Activated T-helper 1 cell treated with anti-CD3 and anti-CD28 coated beads, Interleukin-12 subunit alpha, Interleukin-12 subunit beta, Interleukin-2, Interleukin-4 antibody, amounts not matched to agents 30 ng/mL and 10 ng/mL and 1 ng/mL, durations not matched to agents 14 hours and 24 hours and 36 hours (primary cell): ENCODE measurements at places on chromosomes 5 and 9.

DNA sequence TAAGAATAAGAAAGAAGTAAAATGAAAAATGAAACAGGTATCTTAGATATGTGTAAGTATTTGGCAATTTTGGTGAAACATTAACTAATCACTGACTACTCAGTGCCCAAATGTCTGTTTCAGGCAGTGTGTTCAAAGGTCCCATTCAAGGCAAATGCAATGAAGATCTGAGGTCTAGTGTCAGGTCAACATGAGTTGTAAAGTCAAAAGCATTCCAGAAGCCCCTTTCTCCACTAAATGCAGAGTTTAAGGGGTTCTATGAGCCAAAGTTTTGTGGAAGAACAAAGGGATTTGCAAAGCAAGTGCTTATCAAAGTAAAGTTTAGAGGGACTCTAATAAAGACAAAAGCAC is 71.0 kb upstream of the GPBP1 start:
- no peak for DNase-seq

GRCh38 chr5:135457424-135458071 is 5.4 kb upstream of the TIFAB start:
- DNase-seq: peak; percentile 36

DNA sequence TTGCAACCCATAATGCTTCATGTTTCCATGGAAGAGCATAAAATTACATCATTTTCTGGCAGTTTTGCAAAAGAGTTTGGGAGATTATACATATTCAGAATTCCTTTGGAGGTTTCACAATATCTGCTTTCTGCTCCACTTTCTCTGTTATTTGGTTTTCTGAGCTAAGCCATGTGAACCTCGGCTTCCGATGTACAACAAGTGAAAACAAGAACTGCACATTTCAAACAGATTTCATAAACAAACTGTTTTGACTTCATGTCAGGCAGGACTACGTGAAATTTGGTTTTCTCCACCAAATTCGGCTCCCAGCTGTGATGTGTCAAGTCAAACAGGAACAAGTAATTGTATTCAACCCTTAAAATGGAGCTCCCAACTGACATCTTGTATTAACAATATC is 609.8 kb downstream of the IRX1 start:
- no peak for DNase-seq

DNA sequence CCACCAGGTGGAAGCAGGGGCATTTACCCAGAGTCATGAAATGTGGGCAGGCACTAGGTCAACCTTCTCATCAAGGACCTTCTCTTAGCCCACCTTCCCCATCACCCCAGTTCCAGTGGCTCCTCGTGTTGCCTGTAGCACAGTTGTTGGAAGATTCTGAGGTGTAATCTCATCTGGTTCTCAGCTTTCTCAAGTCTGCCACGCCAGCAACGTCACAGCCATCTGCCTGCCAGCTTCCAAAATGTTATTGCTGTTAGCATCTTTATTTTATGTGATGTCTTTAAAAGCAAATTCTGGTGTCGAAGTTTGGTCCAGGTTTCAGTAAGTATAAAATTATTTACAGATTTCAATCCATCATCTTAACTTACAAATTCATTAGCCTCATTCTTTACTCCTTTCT is 10.7 kb downstream of the C9orf153 start:
- no peak for DNase-seq

DNA sequence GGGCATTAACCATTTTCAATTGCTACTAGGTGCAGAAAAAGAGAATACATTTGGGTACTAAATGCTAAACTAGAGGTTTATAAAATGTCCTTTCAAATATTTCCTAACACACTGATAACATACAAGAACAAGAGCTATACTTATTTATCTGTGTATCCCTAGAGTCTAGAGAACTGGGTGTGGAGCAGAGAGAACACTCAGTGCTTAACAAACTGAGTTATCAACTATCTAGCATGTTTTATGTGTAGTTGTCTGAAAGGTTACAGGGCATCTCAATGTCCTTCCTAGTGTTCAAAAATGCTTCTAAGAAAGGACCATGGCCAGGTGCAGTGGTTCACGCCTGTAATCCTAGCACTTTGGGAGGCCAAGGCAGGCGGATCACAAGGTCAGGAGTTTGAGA is 40.3 kb downstream of the NR6A1 start:
- DNase-seq: no peak

- no peak for DNase-seq
Measured at GRCh38 chr5:56802205-56802604, 13.1 kb upstream of the MAP3K1 start.

- DNase-seq: peak; percentile 11
Measured at GRCh38 chr9:38318759-38319495, 73.6 kb upstream of the ALDH1B1 start.

DNA sequence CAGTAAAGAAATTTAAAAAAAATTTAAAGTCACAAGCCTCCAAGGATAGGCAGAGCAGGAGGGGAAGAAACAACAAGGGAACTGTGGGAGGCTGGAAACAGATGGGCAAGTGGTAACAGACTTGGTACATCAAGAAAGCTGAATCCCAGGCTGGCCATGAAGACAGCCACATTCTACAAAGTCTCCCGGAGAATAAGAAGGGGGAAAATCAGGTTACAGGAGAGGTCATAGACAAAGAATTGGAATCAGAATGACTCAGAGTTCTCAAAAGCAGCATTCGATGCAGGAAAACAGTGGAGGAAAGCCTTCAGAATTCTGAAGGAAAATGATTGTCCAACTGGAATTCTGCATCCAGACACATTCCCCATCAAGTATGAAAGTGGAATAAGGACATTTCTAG is 129.7 kb downstream of the ADAMTS2 start:
- no peak for DNase-seq

DNA sequence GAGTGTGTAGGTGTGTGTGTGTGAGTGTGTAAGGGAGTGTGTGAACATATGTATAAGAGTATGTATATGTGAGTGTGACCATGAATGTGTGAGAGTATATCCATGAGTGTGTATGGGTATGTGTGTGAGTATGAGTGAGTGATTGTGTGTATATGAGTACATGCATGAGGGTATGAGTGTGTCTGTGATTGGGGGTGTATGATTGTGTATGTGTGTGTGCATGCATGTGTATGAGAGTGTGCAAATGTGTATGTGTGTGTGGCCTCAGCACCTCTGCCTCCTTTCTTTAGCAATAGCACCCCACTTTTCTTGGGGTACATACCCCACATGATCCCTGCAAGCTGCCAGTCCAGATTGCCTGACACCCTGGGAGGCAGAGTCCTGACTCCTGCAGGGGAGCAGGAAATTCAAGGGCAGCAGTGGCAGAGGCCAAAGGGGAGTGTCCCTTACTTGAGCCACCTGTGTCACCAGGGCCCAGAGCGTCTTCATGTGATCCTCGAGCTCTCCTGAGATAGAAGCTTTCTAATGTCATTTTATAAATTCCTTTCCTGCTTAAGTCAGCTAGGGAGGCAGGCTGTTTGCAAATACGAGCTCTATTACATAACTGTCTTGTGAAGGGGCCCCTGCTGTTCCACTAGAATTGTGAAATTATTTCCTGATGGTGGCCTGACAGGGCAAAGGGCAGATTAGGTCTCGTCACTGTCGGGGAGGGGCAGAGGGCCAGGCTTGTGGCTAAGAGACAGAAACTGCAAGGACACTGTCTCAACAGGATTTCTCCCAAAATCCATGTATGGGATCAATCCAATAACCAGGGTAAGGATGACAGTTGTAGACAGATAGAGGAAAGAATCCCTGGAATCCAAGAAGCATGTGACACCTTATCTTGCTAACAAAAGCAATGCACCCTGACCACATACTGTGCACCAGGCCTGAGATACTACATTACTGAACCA is 389.1 kb downstream of the GADD45G start:
- no peak for DNase-seq
